Activated CD8-positive, alpha-beta T cell treated with anti-CD3 and anti-CD28 coated beads, Interleukin-2, amount 10 ng/mL, durations not matched to agents 7 days and 5 days (primary cell): ENCODE measurements at places on chromosomes 16 and 17. TPM values are rescaled to one million over a fixed set of nuclear protein-coding genes. Genes with fewer than 3 reads are reported as not detected.
A peak's percentile ranks its signal among the peaks of the same experiment; 100 is the strongest.

- no peak overlapping the region for H3K27ac ChIP-seq
- no peak for DNase-seq
- peaks cover 11% of the 10 kb centered on the region for H3K4me1 ChIP-seq
Observed at GRCh38 chr17:18093616-18094408, 6.1 kb downstream of the DRG2 start.

The IGSF6 gene
- 0.24 TPM for total RNA-seq

DNA sequence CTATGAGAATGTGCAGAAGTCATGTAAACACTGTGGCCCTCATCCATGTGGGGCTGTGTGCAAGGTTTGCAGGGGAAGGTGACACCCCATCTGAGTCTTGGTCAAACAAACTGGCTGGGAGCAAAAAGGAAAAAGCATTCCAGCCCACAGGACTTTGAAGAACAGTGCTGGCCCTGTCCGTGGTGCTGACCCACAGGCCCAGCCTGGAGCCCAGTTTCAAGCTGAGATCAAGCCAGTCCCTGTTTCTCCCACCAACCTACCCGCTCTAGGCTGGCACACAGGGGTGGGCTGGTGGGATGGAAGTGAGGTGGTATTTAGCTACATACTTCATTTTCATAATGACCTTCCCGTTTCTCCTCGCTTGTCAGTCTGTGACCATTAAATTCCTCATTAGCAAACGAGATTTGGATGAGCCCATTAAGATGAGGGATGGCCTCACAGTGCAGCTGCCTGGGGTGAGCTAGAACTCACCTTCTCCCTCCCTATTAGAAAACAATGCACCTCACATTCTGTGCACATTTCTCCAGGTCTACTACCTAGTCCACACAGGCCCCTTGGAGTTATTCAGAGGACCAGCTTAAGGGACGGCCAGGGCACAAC, 12.6 kb upstream of the RPL38 start:
- H3K4me3 ChIP-seq = no peak overlapping the region
- H3K27me3 ChIP-seq = peaks cover 9% of the 10 kb centered on the region
- H3K27ac ChIP-seq = no peak overlapping the region
- H3K4me1 ChIP-seq = peaks cover 23% of the 10 kb centered on the region
- DNase-seq = no peak

The NETO2 gene
- 3.4 TPM for total RNA-seq

- peaks cover 5% of the 10 kb centered on the region for H3K27me3 ChIP-seq
- no peak overlapping the region for H3K27ac ChIP-seq
- peak; percentile 41 for DNase-seq
- peaks cover 14% of the 10 kb centered on the region for H3K4me1 ChIP-seq
Observed at GRCh38 chr17:32971171-32971570, 20.5 kb upstream of the SPACA3 start.

- no peak overlapping the region for H3K4me3 ChIP-seq
- H3K27me3 ChIP-seq = peaks cover 12% of the 10 kb centered on the region
- peaks cover 13% of the 10 kb centered on the region for H3K4me1 ChIP-seq
- no peak overlapping the region for H3K27ac ChIP-seq
Observed at GRCh38 chr17:74493331-74493833, 26.9 kb downstream of the CD300A start.

The ITGAX gene
- total RNA-seq = 25.0 TPM

The TNS4 gene
- 9.0 TPM for total RNA-seq
